ENCODE measurements at places on chromosomes 13 and 19.

DNA sequence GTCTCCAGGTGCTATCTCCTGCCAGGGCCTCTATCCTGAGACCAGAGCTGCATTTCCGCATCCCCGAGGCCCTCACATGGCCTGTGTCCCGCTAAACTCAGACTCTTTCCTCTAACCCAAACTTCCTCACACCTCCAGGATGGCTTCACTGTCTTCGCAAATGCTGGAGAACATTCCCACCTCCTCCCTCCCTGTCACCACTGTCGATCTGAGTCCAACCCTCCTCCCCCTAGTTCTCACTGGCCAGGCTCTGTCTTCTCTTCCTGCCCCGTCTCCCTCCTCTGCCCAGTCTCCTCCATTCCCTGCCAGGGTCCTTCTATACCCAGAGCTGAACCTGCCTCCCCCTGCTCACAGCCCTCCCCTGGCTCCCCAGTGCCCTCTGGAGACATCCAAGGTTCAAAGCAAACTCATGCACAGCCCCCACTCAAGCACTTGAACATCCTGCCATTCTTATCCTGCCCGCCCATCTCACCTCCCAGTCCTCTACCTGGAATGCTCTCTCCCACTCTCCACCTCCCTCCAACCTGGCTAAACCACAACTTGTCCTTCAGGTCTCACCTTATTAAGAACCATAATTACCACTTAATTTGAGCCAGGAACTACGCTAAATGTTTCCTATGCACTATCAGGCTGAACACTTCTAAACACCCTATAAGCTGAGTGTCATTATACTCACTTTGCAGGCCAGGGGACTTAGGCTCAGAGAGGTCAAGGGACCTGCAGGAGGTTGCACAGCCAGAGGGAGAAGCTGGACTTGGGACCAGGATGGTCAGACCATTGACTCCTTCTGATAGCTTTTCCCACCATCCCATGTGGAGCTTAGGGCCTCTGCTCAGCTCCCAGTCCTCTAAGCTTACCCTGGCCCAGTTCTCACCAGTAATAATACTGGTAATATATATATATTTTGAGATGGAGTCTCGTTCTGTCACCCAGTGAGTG lies 961 bp upstream of the VSIG10L start:
- no peak for DNase-seq

DNA sequence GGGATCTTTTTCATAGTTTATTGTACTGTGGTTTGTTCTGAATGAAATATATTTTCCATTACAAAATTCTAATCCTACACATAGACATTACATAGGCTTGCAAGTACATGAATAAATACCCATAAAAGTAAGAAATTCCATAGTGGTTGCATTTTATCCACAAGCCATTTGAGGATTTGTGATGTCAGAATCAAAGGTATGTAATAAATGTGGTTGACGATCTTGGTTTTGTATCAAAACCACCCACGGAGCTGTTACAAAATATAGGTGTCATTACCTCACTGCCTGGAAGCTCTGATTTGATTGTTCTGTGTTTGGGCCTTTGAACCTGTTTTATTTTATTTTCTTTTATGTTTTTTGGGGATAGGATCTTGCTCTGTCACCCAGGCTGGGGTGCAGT lies 125.1 kb downstream of the NALCN start:
- DNase-seq: no peak

DNA sequence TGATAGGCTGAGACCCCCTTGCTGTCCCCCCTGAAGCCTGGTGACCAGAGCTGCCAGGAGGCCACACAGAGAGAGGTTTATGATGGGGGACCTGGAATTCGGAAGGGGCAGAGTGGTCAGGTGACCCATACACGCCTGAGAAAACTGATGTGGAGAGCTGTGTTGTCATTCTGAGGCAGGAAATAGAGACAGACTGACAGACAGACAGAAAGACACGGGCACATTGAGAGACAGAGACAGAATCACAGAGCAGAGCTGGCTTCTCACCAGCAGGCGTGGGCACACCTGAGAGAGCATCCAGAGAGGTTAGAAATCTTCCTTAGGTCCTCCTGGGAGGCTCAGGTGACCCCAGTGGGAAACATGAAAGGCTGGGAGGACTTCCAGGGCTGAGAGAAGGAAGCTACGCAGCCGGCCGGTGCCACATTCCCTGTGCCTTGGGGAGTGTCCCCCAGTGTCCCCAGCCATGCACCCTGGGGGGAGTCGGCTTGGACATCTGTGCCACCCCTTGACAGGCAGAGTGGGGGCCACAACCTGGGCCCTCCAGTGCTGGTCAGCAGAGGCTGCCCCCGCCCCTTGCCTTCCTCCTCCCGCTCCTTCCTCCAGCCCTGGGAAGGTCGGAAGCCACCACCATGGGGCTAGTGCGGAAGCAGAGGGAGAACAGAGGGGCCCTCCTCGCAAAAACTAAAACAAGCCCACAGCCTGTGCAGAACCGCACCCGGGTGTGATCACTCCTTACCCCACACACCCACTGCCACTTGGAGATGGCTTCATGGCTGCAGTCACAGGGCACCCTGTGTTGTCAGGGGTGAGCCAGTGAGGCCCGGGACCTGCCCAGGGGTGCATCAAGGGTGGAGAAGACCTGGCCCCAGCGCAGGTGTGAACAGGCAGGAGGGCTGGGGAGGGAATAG lies 2.2 kb downstream of the FFAR1 start:
- DNase-seq: no peak

DNA sequence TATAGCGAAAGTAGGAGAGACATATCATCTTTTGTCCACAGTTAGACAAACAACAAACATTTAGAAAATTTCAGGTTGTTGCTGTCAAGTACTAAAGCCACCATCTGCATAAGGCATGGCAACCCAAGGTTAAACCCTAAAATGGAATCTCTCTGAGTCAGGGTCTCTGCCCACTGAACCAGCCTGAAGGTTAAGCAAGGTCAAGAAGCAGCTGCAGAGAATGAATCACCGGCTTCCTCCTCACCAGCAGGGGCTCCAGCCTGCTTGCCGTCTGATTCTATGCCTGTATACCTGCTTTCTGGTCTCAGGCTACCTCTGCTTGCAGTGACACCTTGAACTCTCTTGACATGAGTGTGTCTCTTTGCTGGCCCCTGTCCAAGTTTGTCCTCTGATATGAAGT lies 726.2 kb upstream of the SGCG start:
- DNase-seq: no peak

- DNase-seq: no peak
Observed at GRCh38 chr19:1122972-1123363, 19.2 kb downstream of the GPX4 start.

- DNase-seq: no peak
Observed at GRCh38 chr19:30090476-30090875, 148.4 kb downstream of the URI1 start.

DNA sequence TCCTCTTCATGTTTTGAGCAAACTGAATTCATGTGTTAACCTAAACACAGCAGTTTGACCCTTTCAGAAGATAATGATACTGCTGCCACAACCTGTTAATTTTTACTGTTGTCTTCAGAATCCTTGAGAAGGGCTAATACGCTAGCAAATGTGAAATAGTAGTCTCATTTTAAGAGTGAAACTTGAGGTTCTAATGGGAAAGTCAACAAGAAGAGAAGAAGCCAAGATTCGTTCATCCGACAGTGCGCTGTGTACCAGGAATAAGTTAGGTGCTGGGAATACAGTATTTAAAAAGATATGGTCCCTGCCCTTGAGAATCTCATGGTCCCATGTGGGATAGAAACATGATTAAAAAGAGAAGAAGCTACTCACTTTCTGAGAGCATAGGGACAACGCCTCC lies 134.4 kb downstream of the KL start:
- DNase-seq: no peak

GRCh38 chr19:532561-533363 lies 1.2 kb downstream of the CDC34 start:
- no peak for DNase-seq

DNA sequence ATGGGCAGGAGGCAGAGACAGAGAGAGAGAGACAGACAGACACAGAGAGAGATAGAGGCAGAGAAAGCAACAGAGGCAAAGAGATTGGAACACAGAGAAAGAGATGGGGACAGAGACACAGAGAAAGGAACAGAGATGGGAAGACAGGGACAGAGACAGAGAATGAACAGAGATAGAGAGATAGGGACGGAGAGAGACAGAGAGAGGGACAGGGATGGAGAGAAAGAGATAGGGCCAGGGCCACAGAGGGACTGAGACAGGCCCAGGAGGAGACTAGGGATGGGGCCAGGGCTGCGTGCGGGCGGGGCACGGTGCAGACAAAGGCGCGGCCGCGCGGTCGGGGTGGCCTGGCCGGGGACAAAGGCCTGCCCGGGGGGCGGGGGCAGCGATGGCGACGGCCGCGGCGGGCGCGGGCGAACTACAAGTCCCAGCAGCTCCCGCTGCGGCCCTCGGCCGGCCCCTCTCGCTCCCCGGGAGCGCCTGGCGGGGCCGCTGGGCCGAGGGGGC lies at the start of gene ZNF358:
TSS of gene ZNF358 (plus strand) at position 459 of the 507 bp plus-strand sequence. CDS start 3,140 bp downstream, outside the sequence.
- peak; percentile 69 for DNase-seq

DNA sequence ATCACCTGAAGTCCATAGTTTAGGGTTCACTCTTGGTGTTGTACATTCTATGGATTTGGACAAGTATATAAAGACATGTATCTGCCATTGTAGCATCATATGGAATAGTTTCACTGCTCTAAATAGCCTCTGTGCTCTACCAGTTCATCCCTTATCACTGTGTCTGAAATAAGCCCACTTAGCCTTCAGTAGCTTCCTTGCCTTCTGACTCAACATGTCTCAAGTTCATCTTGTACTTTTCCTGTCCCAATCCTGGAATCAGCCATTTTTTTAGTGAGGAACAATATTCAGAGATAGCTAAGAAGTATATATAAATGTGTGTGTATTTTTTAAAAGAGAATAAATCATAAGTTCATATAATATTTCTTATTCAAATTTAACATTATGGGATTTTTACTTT lies 79.2 kb downstream of the DHRS12 start:
- no peak for DNase-seq

DNA sequence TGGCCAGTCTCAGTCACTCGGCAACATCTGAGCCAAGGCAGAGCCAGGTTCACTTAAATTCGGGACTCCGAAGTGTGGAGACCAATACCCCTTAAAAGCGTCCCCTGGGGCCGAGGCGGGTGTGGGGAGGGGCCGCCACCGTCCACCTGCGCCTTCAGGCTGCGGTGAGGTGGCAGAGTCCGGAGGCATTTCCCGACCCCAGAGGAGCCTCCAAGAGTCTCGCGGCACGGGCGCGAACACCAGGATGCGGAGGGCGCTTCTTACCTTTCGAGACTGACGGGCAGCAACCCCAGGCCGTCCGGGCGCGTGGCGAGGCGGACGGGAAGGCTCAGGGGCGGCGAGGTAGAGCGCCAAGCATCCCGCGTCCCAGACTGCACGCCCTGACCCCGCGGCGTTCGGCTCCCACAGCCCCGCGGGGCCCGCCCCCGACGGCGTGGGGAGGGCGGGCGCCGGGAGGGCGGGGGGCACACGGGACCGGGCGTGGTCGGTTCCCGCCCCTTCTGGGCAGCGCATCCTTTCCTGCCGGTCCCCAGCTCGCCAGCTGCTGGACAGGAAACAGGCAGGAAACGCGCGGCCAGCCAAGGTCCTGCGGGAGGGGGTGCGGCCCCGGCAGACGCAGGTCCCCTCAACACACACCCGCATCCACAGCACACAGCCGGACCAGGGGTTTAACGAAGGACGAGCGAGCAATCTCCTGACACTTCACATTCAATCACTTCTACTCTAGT lies at the start of gene THSD1:
TSS of gene THSD1 (minus strand) at position 406 of the 728 bp plus-strand sequence. CDS start 3,572 bp downstream, outside the sequence.
- peak; percentile 79 for DNase-seq

GRCh38 chr13:114097893-114098688 lies 34.3 kb downstream of the RASA3 start:
- DNase-seq: no peak

- no peak for DNase-seq
Observed at GRCh38 chr13:80039000-80039399, 301.9 kb downstream of the SPRY2 start.

- no peak for DNase-seq
Observed at GRCh38 chr13:52112591-52112990, 16.3 kb downstream of the NEK5 start.

DNA sequence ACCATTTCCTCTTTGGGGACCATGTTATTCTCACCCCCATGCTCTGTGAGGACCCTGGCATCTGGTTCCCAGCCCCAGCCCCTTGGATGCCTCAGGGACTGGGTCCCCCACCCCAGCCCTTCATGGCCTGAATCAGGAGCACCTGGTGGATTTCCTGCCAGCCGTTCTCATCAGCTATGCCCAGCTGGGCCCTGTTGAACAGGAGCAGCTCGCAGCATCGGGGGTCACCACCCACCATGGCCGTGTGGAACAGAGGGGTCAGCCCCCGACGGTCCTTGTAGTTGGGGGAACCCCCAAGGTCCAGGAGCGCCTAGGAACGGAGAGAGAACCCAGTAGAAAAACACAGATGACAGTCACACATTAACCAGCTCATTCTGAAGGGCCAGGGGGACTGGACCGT lies 7.8 kb downstream of the SHANK1 start:
- DNase-seq: no peak

DNA sequence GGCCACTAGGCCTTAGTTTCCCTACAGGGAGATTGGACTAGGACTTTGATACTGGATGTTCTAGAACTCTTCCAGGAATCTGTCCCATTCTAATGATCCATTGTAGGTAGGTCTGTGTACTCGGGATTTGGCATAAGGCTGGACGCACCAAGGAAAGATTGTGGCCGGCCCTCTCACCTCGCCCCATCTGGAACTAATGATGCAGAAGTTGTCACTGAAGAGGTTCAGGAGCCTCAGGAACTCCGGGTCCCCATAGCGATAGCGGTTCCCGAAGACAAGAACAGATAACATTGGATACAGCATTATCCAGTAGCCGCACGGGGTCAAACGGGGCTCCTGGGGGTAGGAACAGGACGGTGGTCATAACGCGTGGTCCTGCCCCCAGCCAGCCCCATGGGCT lies 11.2 kb downstream of the EGLN2 start:
- DNase-seq: no peak

DNA sequence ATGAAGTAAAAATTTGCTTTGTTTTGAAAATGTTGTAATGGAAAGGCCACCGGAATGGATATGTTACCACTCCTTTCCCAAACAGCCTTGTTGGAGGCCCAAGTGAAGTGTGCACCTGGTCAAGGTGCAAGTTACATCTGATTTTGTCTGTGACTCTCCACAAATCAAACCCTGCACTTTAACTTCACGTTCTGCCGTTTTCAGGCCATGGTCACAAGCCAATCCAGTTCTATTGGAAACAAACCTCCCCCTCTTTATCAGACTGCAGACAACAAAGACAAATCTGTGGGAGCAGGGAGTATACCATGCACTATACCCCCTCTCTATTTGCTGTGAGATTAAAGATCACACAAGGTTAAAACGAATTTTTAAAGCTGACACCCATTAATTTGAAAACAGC lies 155.6 kb upstream of the RFC3 start:
- DNase-seq: no peak

GRCh38 chr19:45402298-45403061 lies 2.4 kb downstream of the PPP1R13L start:
- DNase-seq: peak; percentile 75

GRCh38 chr13:102726430-102726829 lies 31.6 kb upstream of the METTL21C start:
- no peak for DNase-seq

Measured in NCI-H526 (cell line).